ENCODE measurements at places on chromosomes 1 and 21.
A peak's percentile ranks its signal among the peaks of the same experiment; 100 is the strongest.

- DNase-seq = no peak
Observed at GRCh38 chr1:94228640-94229375, 8.6 kb downstream of the ARHGAP29 start.

DNA sequence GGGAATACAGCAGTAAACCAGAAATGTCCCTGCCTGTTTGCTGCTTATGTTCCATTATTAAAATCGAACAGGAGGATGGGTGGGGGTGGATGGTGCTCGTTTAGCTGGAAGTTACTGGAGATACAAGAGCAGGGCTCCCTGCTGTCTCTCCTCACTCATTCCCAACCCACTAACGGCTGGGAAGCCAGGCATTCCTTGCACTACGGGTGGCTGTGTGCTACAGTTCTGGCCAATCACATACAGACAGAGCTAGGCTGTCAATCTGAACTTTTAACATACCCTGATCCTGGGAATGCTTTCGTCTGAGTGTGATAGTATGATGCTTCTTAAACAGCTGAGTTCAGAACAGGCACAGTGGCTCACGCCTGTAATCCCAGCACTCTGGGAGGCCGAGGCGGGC lies 7.0 kb downstream of the SIPA1L2 start:
- DNase-seq = no peak

DNA sequence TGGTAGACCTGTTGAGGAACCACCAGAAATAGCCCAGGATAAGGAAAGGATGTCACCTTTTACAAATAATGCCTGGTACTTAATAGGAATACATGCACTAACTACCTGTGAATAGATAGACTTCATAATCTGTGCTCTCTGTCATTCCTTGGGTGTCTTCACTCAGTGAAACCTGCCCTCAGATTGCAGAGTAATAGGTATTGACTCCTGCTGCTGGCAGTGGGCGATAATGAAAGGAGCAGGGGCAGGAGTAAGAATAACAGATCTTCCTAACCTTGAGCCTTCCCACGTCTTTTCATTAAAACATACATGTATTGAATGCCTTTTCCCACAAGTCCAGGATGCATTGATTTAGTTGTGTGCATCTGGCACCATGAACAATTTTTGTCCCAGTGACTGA lies 16.4 kb downstream of the FABP3 start:
- no peak for DNase-seq

DNA sequence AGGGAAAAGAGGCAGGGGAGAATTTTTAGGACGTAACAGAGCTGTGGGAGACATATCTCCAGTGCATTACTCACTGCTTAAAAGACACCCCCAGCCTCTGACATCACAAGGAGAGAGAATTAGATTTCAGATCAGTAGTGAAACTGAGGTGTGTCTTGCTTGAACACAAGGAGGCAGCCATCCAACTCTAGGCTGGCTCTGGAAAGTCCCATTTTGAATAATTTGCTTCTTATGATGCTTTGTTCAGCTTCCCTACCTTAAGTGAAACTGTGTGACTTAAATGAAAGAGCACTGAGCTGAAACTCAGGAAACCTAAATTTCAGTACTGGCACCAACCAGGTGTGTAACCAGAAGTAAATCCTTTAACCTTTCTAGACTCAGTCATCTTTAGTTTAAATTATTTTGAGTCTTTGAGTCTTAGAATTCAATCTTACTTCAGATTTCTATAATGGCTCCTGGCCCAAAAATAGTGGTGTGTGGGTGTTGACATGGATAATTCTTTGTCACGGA lies 251.6 kb upstream of the SGIP1 start:
- no peak for DNase-seq

- DNase-seq = no peak
Observed at GRCh38 chr1:47926461-47926999, 70.7 kb downstream of the TRABD2B start.

DNA sequence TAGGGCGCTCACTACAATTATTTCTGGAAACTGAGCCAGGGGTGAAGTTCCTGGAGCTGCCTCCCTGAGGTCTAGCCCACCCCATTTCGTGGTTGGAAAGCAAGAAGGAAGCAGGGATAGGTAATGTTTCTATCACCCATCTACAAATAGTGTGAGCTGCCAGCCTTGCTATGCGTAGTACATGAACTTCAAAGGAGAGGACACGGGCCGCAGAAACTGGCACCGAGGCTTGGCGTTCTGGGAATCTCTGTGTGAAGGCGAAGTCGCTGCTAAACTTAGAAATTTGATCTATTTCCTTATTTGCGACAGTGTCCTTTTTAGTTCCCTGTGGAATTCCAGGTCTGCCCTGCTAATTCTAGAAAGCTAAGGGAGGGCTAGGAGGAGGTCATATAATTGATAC lies 49.6 kb upstream of the NTPCR start:
- DNase-seq = no peak

GRCh38 chr1:150259758-150260669 lies 2.4 kb downstream of the CA14 start:
- DNase-seq = peak; percentile 76

GRCh38 chr1:14500041-14500440 lies 98.4 kb upstream of the KAZN start:
- no peak for DNase-seq

GRCh38 chr1:1250786-1251284 lies 4.3 kb upstream of the C1QTNF12 start:
- peak; percentile 71 for DNase-seq

DNA sequence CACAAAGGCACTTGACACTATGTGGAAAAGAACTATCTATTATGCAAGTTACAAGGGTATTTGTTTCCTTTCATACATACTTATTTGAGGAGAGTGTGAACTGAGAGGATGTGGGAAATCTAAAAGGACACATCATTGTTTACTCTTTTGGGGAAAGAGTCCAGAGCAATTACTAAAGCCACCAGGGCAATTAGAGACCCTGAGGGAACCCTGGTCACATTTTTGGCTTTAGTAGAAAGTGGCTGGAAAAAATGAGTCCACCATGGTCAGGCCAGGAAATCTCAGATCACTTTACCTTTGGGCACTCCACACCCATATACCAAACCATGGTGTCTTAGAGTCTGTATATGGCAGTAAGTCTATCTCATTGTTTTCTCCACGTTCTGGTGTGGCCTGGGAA lies 243.3 kb downstream of the HLX start:
- no peak for DNase-seq

- no peak for DNase-seq
Observed at GRCh38 chr1:73914951-73915350, 283.0 kb downstream of the LRRIQ3 start.

DNA sequence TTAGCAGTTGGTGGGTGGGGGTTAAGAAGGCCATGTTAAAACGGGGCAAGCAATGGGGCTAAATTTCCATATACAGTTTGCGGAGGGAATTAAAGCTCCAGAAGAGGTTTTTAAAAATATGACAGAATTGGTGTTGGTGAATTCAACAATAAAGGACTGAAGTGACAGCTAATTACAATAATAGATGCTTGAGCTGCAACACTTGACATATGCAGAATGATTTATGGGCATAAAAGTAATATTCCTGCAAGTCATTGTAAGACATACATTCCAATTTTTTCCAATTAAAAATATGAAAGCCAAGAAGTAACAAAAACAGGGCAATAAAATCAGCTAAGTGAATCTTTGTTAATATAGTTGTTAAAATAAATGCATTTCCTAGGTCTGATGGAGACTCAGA lies 202.2 kb upstream of the MAP1LC3C start:
- DNase-seq = no peak

- DNase-seq = peak; percentile 84
Observed at GRCh38 chr1:110255392-110255787, 45.3 kb downstream of the KCNC4 start.

GRCh38 chr1:244941121-244941520 lies 76.8 kb upstream of the HNRNPU start:
- DNase-seq = no peak

DNA sequence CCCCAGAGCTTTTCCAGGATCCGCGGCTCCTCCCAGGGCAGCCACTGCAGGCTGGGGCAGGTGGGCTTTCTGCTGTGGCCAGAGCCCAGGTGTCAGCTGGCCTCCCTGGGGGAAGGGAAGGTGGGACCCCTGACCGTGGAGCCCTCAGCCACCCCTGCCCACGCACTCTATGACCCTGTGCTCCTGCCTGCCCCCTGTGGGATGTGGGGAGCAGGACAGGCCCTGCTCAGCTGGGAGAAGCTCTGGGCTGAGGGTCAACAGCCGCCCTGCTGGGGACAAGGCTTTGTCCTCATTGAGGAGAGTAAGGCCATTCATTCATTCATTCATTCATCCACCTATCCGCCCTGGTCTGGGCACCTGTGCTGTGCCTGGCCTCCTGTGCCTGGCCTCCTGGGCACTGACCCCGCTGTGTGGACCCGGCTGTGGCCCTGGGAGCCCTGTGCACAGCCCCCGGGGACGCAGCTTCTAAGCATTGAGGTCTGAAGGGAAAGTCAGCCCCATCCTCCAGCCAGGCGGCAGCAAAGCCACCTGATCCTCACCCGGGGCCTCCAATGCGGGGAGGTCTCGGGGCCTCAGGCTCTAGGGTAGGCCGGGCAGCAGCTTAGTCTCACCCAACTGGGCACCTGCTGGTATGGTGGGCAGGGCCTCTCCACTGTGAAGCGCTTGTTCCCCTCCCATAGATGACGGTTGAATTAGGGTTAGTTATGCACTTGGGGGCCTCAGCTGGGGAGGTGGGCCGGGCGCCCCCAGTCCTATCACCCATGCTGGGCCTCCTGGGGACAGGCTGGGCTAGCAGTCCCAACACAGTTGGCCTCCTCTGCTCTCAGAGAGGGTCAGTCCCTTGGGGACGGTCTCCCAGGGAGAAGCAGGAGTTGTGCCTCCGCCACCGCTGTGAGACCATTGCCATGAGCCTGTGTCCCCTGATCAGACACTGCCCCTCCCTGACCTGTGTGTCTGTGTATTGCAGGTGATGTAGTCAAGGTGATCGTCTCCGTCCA lies 6.0 kb downstream of the TNFRSF14 start:
- no peak for DNase-seq

- DNase-seq = no peak
Observed at GRCh38 chr1:62371375-62371774, 52.1 kb upstream of the KANK4 start.

DNA sequence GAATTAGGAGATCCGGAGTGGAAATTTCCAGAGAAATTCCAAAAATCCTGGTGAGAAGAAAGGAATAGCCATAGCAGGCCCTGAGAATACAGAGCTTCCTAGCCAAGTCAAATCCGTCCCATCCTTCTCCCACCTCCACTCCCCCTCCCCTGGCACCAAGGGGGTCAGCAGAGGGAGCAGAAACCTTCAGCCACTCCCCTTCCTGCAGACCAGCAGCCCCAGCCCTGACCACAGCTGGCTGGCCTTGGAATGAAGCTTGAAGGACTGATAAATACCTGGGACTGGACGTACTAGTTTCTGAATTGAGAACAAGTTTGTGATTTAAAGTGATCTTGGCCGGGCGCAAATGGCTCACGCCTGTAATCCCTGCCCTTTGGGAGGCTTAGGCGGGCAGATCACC lies 13.8 kb upstream of the RIPPLY3 start:
- DNase-seq = no peak

DNA sequence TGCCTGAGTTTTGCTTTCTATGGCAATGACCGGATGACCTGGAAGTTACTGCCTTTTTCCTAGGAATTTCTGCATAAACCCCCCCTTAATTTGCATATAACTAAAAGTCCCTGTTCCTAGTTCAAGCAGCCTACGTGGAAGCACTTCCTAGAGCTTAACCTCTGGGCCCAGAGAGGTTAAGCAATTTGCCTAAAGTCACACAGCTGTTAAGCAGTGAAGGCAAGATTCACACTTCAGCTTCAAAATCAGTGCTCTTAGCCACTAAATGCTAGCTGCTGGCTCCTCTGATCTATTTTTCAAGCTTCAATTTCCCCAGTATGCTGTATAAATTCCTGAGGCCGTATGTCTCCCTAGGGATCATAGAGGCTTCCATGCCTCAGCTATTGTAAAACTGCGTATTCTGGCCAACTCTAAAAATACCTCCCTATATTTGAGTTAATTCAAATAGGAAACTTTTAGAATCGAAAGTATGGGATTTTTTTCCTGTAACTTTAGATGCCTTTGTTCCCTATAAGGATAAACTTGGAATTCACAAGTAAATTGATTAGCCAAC lies 53.1 kb upstream of the CD5L start:
- no peak for DNase-seq

DNA sequence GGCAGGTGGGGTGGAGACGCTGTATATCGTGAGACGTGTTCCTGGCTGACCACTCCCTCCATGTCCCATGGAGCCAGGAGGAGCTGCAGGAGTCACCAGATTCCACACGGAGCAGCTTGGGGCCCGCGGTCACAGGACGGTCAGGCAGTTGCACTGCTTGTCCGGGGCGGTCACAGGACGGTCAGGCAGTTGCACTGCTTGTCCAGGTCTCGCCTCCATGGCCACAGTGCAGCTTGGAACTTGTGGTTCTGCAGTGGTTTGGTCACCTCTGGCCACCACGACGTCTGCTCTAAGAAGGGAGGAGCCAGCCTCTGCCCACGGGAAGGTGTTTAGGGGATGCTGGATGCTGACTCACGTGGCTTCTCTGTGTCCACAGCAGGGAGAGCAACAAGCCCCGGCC lies 33.0 kb downstream of the SLX9 start:
- no peak for DNase-seq

DNA sequence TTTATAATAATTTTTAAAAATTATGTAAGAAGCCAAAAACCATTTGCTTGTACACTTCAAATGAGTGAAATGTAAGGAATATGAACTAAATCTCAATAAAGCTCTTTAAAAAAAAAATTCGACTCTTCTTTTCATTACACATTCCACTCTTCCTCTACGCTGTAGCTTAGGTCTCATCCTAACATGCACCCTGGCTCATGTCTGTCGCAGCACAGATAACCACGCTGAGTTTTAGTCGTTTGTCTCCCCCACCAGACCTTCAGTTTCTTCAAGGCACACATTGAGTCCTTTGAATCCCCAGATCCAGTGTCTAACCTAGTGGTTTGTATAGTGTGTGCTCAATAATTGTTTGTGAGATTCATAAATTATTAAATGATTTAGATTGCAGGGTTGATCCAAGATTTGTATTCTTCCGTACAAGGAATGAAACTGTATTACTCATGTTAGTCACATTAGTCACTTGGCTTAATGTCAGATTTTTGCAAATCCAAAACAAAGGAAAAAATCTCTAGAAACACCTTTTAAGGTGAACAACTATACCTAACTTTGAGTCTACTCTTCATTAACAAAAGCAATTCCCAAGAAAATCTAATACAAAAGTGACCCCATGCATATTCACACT lies 57.3 kb downstream of the SLC25A24 start:
- DNase-seq = no peak

DNA sequence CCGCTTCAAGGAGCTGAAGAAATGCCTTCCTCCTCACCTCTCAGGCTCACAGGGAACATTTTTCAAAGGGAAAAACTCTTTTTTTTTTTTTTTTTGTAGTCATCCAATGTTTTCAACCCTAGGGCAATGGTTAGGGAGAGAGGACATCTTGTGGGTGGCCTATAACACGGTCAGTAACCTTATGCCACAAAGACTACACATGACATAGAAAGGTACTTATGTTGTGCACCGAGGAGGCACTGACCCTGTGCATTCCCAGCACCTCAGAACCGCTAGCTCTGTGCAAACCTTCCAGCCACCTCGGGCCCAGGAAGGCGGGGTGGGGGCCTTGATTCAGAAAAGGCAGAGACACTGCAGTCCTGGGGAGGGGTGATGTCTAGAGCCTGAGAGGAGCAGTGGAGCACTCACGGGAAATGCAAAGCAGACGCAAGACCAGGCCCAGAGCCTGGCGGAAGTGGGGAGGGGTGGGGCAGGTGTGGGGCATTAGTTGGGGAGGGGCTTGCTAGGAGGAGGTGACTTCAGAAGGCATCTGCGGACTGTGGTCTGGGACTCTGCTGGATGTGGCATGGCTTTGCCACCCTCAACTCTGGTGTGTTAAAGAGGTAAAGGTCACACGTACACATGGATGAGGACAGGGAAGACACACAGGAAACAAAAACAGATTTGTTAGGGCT lies 68.6 kb downstream of the MDM4 start:
- no peak for DNase-seq
